Transverse colon (tissue), 4 donors: ENCODE measurements at places on chromosomes 7 and 10.
A peak's percentile ranks its signal among the peaks of the same experiment; 100 is the strongest.

DNA sequence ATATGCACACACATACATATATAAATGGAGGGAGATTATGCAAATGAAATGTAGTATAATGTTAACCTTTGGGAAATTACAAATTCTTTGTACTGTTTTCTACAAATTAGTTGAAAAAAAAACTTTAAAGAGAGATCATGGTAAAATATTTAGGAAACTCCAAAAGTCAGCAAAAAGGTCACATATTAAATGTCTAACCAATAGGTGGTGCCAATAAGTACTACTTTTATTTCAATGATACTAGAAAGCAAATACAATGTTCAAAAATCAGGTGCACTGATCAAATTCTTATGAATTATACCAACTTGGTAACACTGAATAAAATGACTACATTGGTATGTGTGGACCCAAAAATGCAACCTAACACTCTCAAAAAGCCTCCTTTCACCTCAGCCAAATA lies 276.9 kb downstream of the DOCK4 start:
- no peak for DNase-seq

DNA sequence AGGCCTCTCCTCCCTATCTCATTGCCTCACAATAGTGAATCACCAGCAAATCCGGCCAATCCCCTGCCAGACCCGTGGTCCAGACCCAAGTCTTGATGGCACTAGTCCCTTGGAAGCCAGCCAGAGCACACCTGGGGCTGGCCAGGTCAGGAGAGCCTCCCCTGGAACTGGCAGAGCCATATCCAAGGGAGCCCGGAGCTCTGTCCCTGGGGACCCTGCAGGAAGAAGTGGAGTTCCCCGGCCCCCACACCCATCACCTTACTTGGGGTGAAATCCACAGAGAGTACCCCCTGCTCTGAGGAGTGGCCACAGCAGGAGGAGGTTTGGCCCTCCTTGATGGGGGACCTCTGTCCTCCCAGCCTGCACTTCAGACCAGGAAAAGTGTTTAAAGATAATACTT lies 122.5 kb downstream of the HECW1 start:
- no peak for DNase-seq

- DNase-seq, result no peak
These were observed 6.7 kb downstream of the CPEB3 start for GRCh38 chr10:92284112-92284704.

DNA sequence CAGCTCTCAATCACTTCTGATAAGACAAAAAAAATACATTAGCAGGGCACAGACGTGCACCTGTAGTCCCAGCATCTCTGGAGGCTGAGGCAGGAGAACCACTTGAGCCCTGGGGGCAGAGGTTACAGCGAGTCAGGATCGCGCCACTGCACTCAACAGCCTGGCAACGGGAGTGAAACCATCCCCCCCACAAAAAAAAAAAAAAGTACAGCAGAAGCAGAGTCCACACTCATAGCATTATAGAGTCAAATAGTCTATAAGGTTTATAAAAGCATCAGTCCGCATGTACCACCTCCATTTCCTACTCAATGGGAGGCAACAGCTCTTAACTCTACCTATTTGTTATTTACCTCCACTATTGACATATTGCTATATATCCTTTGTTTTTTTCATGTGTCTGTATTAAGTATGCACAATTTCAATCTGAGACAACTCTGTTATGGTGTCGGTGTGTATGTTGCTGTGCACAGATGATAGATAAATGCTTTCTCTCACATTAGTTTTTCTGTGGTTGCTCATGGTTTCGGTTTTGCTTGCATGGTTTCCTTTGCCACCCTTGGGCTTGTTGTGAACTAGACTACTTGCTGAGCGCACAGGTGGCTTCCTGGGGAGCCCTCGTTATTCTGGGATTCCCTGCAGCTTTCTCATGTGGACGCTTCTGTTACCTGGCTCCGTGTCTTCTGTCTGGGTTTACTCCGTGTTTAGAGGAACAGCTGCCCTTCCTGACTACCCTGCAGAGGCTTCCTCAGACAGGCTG lies 40.4 kb downstream of the PROSER2 start:
- DNase-seq, result no peak

GRCh38 chr10:92737484-92737883 lies 47.7 kb downstream of the HHEX start:
- DNase-seq, result no peak

GRCh38 chr10:6204341-6205191 lies 1.8 kb downstream of the PFKFB3 start:
- DNase-seq, result peak; percentile 32

- no peak for DNase-seq
These were observed 208.4 kb downstream of the FANK1 start for GRCh38 chr10:126104767-126105166.

- no peak for DNase-seq
These were observed 6.0 kb upstream of the ZNRF2 start for GRCh38 chr7:30278376-30278775.

DNA sequence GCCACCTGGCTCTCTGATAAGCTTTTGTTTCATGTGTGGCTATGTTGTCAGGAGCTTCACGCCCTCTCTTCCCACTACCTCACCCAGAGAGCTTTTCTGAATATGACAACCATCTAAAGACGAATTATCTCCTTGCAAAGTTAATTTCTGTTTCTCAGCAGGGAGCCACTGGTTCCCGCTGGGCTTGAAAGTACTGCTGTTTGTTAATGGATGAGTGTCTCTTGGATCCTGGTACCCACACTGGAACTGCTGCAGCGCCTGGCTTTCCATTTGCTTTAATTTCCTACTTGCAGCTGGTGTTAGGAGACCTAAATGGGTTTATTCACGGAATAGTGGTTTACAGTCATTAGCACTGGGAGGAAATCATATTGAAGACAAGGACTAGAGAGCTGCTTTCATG lies 267.9 kb upstream of the LRGUK start:
- no peak for DNase-seq

DNA sequence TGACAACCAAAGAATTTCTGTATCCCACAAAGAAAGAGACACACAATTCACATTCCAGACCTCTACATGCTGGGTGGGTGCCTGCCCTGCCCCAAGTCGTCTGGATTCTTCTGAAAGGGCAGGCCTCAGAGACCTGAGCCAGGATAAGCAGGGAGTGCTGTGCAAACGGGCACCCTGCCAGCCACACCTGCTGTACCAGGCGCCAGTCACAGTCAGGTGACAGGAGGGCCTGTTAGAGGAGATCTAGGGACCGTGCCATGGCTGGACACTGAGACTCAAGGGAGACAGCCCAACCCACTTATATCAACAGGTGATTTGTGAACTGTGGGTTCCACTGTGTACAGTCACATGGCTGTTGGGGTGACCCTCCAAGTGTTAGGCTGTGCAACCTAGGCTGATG lies 103.1 kb upstream of the AFAP1L2 start:
- DNase-seq, result peak; percentile 93

- peak; percentile 53 for DNase-seq
These were observed 856 bp downstream of the ARHGAP21 start for GRCh38 chr10:24722676-24723385.

- DNase-seq, result no peak
These were observed 105.0 kb upstream of the DIP2C start for GRCh38 chr10:794382-794956.
